ENCODE measurements at places on chromosomes 4 and X. TPM values are rescaled to one million over a fixed set of nuclear protein-coding genes. Genes with fewer than 3 reads are reported as not detected.

- no peak for DNase-seq
Measured at GRCh38 chrX:431492-432111, 44.9 kb upstream of the PPP2R3B start.

LANCL3 gene
- polyA plus RNA-seq = not detected

SSX1 gene
- not detected for polyA plus RNA-seq

OPN1MW gene
- polyA plus RNA-seq = not detected

- no peak for DNase-seq
Measured at GRCh38 chr4:185677637-185678314, 134.2 kb downstream of the SORBS2 start.

DNA sequence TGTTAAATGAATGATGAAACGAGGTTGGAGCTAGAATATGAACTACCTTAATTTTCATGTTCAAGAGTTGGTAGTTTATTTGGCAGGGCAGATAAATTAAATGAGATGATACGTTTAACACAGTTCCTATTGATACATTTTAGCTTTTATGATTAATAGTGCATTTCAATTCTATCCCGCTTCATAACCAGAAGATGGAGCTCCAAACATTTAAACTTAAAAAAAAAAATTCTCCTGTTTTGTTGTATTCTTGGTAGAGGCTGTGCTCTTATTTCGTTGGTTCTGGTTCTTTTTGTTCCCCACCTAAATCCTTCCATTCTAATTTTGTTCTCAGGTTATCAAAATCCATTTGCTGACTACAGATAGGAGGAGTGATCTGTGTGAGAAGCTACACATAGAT lies 71.8 kb upstream of the PTPN13 start:
- DNase-seq = no peak

DNA sequence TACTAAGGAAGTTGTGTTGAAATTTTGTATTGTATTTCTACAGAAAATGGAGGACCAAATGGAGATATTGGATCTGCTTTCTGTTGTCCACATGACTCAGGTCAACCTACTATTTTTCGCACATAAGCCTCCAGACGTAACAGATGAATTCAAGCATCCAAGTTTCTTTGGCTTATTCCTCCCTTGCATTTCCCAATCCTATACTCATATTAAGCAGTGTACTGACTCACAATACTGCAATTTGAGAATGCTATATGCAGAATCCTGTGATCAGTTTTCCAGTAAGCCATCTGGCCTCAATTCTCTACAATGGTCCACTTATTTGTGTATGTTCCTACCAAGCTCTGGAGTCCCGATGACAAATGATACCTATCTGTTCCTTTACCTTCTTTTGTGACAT lies 75.7 kb downstream of the ASB9 start:
- no peak for DNase-seq

DNA sequence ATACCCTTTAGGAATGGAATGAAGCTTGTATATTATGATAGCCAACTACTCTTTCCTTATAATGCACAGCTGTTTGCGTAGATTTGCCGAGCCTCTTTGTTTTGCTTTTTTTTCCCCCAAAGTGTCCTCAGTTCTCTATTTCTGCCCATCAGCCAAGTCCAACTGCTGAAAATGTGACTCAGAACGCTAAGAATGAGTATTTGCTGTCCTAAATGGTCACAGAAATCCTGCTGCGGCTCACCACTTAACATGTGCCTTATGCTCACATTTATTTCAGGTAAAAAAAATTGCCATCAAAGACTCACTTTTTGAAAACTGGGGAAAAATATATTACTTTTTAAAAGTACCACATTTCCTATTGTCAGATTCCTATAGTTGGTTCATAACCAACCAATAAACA lies 36.9 kb downstream of the GABRA4 start:
- DNase-seq = no peak

DNA sequence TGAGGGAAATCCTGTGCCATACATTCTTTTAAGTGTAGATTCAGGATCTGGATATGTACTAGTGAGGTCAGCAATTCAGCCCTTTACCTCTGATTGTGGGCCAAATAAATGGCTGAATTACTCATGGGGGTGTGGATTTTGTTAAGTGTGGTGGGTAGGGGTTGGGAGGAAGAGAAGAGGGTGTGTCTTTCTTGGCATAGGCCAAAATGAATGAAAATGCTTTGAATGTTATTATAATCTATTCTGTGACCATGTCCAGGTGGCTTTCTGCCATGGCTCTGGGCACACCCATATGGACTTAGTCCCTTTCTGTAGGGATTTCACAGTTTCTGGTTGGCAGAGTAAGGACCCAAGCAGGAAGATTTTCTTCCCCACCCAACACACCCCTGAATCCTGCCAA lies 244.3 kb downstream of the CBR4 start:
- DNase-seq = no peak
